Renal pelvis (tissue), 12 donors: ENCODE measurements at places on chromosomes 3 and 15. TPM values are rescaled to one million over a fixed set of nuclear protein-coding genes. Genes with fewer than 3 reads are reported as not detected.

TAGLN3 gene
- polyA plus RNA-seq = 2.3 TPM

MUSTN1 gene
- 0.75 TPM for polyA plus RNA-seq

SELENOK gene
- polyA plus RNA-seq = 66.2 TPM

IFT122 gene
- polyA plus RNA-seq = 61.8 TPM

RARRES1 gene
- 19.9 TPM for polyA plus RNA-seq

GRAMD1C gene
- 25.2 TPM for polyA plus RNA-seq

LRRC2 gene
- 2.1 TPM for polyA plus RNA-seq

NXPE3 gene
- polyA plus RNA-seq = 7.1 TPM

AADACL2 gene
- polyA plus RNA-seq = not detected

BBX gene
- 64.8 TPM for polyA plus RNA-seq

SST gene
- polyA plus RNA-seq = 0.78 TPM

DNA sequence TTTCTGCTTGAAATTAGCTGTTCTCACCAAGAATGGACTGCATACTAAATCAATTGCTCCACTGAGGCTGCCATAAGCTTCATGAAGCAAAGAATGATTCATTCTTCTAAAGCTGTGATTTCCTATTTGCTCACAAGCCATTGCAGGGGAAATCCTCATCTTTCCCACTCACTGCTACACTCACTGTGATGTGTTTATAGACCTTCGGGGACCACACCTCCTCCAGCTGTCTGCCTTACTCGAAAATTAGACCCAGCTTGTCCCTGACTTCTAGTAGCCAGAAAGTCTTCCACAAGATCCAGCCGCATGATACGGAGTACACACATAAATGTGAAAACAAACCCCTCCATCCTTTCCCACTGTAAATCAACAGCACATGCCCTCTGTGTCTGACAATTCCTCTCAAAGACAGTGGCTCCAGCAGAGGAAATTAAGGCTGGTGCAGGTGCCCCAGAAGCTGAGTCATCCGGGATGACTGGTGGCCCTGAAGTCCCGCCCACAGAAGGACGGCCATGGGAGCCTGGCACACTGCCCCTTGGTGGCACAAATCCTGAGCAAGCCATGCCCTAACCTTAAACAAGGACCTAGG, 172.0 kb downstream of the STT3B start:
- no peak for DNase-seq

GRCh38 chr15:74549816-74550215, 8.8 kb downstream of the ARID3B start:
- DNase-seq = no peak

DNA sequence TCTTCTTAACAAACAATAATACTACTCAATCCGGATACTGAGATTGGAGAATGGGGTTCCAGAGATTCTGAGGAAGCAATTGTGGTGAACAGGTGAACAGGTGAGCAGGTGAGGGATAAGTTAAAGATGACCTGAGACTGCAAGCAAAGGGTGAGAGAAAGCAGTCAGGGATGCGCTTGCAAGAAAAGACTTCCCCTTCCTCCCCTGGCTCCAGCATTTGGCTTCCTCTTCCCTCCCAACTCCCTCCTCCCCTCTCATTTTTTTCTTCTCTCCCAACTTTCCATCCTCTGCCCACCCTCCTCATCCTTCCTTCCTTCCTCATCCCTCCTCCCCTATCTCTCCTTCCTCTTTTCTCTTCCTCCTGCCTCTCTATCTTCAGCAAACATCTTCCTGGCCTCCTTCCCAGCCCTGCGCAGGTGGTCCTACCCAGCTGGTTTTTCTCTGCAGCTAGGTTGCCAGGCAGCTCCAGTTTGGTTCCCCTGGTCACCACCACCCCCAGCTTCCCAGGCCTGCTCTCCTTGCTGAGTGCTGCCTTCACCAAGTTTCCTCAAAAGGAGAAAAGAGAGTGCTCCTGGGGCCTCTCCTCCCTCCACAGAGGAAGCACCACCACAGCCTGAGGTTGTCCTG, 10.4 kb upstream of the VIPR1 start:
- no peak for DNase-seq

GRCh38 chr15:99536422-99537040, 29.3 kb upstream of the MEF2A start:
- DNase-seq = no peak

DNA sequence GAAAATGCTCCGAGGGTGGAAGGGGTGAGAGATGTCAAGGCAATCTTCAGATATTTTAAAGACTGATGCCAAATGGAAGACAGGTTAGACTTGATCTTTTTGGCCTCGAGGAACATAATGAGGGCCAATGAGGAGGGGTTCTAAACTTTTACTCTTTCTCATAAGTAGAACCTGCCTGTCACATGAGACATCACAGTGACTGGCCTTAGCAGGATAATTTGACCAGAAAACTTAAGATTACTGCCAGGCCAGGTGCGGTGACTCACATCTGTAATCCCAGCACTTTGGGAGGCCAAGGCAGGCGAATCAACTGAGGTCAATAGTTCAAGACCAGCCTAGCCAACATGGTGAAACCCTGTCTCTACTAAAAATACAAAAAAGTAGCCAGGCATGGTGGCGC, 12.2 kb downstream of the TM4SF4 start:
- DNase-seq = no peak

DNA sequence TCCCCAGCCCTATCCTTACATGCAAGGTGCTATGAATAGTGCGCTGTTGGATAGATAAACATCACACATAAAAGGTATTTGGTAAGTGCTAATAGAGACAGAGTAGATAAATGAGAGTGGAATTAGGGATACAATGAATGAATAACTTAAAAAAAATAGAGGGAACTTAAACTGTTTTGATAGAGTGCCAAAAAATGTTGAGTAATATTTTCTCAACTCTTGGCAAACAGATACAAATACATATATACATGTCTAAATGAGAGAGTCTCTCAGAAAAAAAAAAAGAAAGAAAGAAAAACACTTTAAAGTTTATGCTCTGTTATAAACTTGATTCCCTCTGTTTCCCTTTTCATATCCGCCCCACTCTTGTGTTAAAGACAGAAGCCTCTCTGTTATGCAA, 667.4 kb downstream of the ROBO2 start:
- no peak for DNase-seq

- no peak for DNase-seq
Observed at GRCh38 chr15:58357529-58358476, 74.0 kb upstream of the LIPC start.

DNA sequence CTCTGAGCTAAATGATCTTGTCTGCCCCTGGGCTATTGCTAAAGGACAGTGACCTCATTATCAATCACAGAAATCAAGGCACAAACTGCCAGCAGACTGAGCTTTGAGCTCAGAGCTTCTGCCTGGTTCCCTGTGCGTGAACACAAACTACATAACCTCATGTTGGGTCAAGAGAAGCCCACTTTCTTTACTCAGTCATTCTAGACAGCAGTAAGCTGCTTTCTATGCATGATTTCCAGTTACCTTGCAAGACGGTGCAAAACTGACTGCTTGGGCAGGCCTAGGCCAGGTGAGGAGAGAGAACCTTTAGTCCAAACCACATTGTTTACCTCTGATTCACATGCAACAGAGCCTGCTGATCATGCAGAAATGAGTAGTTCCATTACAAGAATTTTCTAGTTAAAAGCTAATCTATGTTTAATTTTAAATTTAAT, 75.1 kb downstream of the ARRDC4 start:
- DNase-seq = no peak

DNA sequence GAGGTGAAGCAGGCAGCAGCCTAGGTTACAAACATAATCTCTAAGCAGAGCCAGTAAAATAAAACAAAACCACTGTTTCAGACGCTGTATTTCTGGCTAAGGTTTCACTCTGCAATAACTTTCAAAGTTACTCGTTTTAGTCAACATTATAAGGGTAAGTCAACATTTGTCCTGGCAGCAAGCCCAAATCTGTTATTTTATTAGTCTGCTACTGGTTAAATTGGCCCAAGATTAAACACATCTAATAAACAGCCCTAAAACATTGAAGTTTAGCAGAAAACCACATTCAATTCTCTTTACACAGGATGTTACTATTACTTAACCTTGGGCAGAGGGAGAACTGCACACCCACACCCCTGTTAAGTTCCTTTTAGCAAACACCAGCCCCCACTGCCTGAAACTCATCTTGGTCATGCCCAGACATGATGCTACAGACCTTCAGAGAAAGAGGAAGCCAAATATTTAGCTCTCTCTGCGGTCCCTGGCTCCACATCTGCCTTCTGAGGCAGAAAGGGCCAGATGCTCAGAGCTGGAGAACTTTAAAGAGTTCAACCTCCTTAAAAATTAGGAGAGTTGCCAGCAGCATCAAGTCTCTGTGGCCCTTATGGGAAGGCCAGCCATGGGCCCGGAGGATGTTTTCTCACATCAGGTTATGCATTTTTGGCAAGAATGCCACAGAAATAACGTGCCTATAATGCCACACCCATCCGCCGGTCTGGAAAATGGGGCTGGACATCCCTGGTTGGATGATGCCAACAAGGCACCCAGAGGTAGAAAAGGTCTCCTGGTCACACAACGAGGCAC, 17.9 kb downstream of the ARHGEF3 start:
- peak; percentile 81 for DNase-seq

DNA sequence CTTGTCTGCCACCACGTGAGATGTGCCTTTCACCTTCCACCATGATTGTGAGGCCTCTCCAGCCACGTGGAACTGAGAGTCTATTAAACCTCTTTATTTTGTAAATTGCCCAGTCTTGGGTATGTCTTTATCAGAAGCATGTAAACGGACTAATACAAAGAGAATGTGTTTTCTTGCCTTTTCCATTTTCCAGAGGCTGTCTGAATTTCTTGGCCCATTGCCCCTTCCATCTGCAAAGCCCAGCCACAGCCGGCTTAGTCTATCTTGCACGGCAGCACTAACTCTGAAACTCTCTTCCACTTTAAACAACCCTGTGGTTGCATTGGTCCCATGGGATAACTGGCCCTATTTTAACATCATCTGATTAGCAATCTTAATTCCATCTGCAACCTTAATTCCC, 215.3 kb downstream of the LRTM1 start:
- no peak for DNase-seq

GRCh38 chr3:72319194-72320094, 528.8 kb downstream of the SHQ1 start:
- DNase-seq = no peak

DNA sequence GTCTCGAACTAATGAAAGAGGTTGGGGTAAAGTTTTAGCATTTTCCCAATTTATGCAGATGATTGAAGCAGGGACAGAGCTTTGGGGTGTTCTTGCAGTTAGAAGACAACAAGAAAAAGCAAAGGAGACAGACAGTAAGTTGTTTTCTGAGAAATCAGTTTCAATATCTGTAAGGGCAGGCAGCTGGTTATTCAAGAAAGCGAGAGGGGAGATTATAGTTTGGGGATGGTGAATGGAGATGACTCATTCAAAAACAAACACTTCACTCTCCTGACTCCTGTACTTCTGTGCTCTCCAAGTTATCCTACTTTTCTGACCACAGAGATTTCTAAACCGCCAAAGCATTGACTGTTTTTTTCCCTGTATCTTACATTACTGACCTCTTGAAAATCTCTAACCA, 352.0 kb downstream of the GAP43 start:
- no peak for DNase-seq

GRCh38 chr3:36815375-36815774, 51.0 kb upstream of the DCLK3 start:
- DNase-seq = no peak

GRCh38 chr15:63436872-63437375, 55.3 kb upstream of the CA12 start:
- DNase-seq = peak; percentile 78

- DNase-seq = no peak
Observed at GRCh38 chr3:94115482-94115881, 52.6 kb downstream of the NSUN3 start.

GRCh38 chr15:50881121-50882048, 27.1 kb upstream of the AP4E1 start:
- DNase-seq = no peak

DNA sequence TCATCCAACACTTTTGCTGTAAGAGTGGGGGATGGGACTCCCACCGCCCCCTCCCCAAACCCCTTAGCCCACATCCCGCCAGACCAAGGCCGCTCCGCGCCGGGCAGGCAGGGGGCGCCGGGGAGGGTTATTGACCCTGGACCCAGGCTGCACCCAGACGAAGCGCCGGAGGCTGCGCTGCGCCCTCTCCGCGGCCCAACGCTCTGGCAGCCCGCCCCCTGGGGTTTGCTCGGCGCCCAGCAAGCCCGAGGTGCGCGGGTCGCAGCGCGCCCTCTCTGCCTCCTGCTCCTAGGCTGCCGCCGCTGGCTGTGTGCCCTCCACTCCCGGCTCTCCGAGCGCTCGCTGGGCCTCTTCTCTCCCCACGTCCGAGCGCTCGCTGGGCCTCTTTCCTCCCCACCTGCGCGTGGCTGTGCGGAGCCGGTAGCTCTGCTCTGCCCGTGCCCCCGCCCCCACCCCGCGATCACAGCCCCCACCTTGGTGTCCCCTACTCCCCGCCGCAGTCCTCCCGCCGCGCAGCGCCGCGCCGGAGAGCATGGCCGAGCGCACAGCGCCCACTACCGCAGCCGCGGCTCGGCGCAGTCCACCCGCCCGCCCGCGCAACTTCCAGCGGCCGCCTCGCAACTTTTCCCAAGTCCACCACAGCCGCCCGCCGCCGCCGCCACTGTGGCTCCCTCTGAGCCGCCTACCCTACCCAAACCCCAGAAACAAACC, 1.2 kb downstream of the MECOM start:
- peak; percentile 79 for DNase-seq

DNA sequence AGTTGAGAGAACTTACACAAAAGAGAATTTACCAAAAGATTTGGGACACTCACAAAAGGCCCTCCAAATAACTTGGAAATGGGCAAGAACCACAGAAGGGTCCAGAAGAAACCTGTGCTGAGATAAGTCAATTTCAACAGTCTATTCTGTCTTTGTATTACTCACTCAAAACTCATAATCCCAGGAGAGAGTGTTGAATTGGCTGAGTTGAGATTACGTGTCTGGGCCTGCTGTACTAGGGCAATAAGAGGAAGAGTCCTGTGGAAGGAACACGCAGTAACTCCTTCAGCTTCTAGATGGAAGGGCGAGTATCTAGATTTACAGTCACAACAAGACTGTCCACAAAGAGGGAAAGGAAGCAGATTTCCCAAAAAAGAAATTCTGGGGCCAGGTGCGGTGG, 42.5 kb upstream of the DYNC1LI1 start:
- DNase-seq = no peak

DNA sequence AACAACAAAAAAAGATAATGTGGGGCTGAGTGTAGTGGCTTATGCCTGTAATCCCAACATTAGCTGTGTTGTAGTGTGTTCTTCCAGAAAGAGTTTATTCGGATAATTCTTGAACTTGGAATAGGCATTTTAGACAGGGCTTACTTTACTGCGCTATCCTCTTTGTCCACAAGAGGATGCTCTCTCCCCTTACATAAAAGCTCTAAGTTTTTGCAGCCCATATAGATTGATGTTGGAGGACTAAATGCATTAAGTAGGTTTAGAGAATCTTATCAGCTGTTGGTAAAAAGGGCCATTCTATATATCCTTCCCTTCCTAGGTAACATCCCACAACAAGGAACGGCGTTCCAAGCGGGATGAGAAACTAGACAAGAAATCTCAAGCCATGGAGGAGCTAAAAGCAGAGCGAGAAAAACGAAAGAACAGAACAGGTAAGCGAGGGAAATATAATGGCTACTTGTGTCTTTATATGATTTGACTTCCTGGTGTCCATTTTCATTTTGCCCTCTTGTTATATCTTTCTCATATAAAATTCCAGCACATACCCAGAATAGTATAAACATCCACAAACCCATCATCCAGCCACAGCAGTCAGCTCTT, 27.8 kb upstream of the ITPKA start:
- DNase-seq = peak; percentile 36
